ENCODE measurements at places on chromosomes 7 and 10.

DNA sequence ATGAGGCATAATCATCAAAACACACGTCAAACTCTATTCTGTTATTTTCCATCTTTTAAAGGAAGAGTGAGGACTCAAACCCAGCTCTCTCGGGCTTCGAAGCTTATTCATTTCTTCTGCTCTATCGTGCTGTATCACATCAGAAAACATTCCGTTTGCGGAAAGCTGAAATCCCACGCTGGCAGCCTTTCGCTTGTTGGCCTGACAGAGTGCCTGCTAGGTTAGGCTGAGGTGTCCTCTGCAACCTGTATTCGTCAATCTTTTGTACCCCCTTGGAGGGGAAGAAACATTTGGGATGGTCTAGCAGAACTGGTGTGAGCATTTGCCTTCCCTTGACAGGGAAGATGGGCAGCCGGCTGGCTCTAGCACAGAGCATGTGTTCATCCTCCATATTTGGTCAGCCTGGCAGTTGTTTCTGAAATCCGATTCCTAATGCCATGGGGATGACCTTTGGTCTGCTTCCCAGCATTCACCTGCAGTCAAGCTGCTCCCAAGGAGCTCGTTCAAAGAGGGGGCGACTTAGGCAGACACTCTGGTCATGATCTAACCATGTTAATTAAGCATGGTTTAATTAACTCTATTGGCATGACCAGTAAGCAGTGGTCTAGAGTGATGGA is 55.2 kb downstream of the TACC2 start:
- no peak for DNase-seq

- no peak for DNase-seq
Measured at GRCh38 chr7:52257890-52258289, 777.5 kb upstream of the POM121L12 start.

DNA sequence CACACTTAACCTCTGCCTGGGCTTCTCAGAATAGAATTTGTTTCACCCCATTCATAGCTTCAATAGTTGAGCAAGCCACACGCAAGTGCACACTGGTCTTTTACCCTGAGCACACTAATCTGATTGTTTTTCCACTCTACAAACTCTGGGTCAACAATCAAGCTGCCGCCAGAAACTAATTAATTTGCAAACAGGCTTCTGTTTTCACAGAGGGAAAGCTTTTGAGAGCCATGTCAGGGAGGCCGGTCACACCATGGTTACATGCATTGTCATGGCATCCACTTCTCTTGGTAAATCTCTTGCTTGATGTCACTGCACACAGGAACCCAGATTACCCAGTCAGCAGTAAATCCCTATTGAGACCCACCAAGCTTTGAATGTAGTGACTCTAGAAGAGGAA is 154.2 kb downstream of the SEMA3A start:
- no peak for DNase-seq

GRCh38 chr10:98815039-98815885 is 368.5 kb upstream of the HPS1 start:
- DNase-seq, result no peak

GRCh38 chr7:867406-868188 is 8.8 kb upstream of the GET4 start:
- no peak for DNase-seq

- no peak for DNase-seq
Measured at GRCh38 chr7:1948301-1948796, 278.3 kb downstream of the ELFN1 start.

DNA sequence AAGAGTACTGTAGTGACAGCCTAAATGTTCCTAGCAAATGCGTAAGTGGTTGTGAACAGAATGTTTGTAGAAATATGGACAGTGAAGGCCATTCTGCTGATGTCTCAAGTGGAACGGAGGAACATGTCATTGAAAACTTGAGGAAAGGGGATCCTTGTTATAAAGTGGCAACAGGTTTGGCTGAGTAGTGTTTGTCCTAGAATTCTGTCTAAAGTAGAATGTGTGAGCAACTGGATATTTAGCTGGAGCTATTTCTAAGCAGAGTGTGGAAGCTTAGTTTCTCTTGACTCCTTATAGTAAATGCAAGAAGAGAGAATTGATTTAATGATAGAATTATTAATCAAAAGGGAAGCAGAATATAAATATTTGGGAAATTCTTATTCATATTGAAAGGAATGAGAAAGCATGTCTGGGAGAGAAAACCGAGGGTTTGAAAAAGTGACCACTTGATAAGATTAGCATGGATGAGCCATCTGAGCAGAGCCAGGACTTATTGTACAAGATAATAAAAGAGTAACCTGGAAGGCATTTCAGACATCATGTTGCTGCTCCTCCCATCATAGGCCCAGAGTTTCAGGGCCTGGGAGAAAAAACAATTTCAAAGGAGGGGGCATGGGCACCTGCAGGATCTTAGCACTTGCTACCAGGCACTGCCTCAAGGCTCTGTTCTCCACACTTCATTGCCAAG is 276.1 kb downstream of the BMPER start:
- no peak for DNase-seq

GRCh38 chr10:77832238-77832637 is 94.3 kb downstream of the DLG5 start:
- DNase-seq, result no peak

GRCh38 chr7:2041496-2042367 is 191.0 kb downstream of the MAD1L1 start:
- no peak for DNase-seq

DNA sequence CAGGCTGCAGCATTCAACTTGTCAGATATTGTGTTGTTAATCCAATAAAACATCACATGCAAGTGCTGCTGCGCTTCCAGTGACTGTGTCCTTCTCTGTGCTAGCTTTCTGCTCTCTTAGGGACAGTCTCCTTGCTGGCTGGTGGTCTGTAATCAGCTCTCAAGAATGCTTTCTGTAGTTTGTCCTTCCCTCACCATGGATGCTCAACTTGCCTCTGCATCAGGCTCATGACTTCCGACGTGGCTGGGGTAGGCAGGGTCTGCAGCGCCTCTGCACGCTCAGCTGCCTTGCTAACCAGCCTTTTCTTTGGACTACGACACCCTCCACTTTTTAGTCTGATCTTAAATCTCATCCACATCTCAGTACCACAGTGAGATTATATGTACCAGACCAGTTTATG is 58.3 kb downstream of the MMRN2 start:
- DNase-seq, result no peak

DNA sequence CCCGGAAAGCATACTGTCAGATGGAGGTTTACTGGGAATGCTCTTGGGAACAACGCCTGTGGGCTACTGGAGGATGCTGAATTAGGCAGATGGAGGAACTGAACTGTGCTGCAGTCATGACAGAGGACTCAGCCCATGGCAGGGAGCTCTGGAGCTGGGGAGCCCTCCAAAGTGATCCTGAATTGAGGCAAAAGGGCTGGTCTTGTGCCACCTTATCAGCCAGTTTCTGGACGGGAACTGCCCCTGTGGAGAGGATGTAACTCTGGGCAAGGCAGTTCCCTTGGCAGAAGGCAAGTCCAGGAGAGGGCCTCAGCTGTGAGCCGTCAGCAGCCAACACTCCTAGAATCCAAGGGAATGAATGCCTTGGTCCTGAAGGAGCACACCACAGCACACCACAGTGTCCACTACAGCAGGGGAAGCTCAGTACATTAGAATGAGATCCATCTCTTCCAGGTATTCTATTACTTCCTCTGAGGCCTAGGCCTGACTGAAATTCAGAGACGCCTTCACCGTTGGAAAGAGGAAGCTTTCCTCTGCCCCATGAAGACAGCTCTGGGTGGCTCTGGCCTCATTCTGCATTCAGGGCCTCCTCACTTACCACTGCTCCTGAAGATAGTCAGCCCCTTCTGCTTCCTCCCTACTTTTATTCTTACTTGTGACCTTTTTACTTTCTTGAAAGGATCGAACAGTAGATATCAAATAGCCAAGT is 139.6 kb upstream of the GPR26 start:
- DNase-seq, result no peak

- DNase-seq, result no peak
Measured at GRCh38 chr10:122302315-122302714, 31.2 kb downstream of the BTBD16 start.

GRCh38 chr10:133162178-133162909 is 2.3 kb downstream of the KNDC1 start:
- DNase-seq, result no peak

- peak; percentile 2 for DNase-seq
Measured at GRCh38 chr7:91784469-91784868, 96.0 kb downstream of the MTERF1 start.

GRCh38 chr7:127476618-127477017 is 84.1 kb upstream of the ZNF800 start:
- no peak for DNase-seq

- DNase-seq, result no peak
Measured at GRCh38 chr7:5528815-5529442, 105.3 kb upstream of the TNRC18 start.

DNA sequence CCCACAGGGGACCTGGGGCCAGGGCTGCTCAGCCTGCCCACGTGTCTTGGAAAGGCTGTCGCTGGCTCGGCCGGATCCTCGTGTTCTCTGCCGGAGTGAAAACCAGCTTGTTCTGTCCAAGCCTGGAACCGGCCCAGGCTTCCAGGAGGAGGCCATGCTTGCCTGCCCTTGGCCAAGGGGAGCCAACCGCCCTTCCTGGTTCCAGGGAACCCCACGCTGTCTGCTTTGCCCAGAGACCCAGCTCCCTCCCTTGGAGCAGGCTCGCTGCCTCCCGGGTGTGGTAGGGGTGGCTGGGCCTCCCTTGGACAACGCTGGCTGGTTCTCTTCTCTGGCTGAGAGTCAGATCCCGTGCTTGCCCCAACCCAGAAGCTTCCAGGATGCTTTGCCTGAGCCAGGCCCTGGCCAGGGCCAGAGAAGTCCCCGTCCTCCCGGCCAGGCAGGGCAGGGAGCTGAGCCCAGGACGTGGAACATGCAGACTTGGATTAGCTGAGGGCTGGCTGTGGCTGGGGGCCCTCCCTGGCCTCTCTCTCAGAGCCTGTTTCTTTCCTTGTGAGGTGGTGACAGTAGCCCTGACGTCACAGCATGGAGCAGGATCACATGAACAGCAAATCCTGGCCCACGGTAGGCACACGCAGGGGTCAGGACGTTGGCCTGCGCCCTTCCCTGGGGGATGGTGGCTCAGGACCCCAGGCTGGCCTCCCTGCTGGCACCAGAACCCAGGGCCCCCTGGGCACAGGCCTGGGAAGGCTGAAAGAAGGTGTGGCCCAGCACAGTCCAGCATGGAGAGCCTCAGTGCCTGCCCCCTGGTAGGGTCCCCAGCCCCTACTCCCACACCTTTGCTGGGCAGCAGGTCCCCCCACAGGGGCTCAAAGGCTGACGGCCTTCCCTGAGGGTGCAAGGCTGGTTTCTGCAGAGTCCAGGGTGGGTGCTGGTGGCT is 67.5 kb downstream of the PWWP2B start:
- no peak for DNase-seq

- DNase-seq, result no peak
Measured at GRCh38 chr7:100567031-100567730, 6.5 kb downstream of the SAP25 start.

GRCh38 chr7:39465055-39465929 is 100.9 kb upstream of the YAE1 start:
- DNase-seq, result peak; percentile 61

DNA sequence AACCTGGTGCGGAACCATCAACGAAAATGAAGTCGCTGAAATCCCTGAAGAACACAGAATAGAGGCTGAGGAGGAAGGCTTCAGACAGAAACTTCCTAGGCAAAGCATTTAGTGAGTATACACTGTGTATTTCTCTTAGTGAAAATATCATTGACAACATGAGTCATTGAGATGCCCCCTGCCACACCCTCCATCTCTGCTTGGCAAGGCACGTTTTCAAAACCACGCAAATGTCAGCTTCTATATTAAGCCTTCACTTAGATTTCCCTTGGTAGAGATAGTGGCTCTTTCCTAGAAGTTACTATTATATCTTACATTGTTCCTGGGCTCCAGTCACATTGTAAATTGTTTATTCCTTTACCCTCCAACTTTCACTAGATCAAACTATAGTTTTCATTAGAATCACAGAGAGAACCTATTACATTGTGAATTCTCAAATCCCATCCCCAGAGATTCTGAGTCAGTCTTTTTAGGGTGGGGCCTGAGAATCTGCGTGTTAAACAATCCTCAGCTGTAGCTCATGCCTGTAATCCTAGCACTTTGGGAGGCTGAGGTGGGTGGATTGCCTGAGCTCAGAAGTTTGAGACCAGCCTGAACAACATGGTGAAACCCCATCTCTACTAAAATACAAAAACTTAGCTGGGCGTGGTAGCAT is 4.6 kb upstream of the SKAP2 start:
- no peak for DNase-seq

DNA sequence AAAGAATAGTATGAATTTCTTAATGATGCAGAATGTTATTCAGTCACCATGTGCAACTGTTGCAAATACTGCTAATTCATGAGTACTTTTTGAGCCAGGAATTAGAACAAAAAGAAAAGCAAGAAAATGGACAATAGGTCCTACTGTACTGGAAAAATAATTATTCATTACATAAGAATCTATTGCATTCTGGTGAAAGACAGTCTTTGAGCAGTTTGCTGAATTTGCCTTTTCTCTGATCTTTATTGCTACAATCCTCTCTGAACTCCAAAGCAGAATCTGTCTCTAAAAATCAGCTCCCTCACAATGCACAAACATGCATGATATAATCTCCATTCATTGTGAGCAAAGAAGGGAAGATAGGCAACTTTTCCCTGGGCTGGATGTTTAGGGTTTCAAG is 12.8 kb downstream of the IFIT2 start:
- no peak for DNase-seq

GRCh38 chr10:35640951-35641675 is 983 bp downstream of the FZD8 start:
- peak; percentile 70 for DNase-seq

DNA sequence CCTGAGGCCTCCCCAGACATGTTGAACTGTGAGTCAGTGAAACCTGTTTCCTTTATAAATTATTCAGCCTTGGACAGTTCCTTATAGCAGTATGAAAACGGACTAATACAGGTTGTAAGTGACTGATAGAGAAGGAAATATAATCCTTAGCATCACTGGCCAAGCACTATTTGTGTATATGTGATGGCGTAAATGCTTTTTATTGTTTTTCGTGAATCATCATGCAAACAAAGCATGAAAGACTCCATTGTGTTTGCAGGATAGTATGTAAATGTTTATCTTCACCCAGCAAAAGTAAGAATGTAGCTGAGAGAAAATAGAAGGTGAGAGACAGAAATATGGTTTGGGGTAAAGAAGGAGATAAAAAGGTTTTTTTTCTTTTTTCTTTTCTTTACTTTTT is 92.5 kb upstream of the LRGUK start:
- DNase-seq, result no peak

- no peak for DNase-seq
Measured at GRCh38 chr10:88624840-88625239, 38.3 kb downstream of the LIPJ start.

All from activated CD4-positive, alpha-beta T cell treated with anti-CD3 and anti-CD28 coated beads, Interleukin-10, Interleukin-2, amounts not matched to agents 100 ng/mL and 50 ng/mL, durations not matched to agents 16 hours and 8 hours (primary cell).